Astrocyte (in vitro differentiated cells and primary cell): ENCODE measurements at places on chromosomes 5 and 9.

- peak; percentile 84 for DNase-seq
Measured at GRCh38 chr5:96031811-96032261, 70.2 kb upstream of the ELL2 start.

DNA sequence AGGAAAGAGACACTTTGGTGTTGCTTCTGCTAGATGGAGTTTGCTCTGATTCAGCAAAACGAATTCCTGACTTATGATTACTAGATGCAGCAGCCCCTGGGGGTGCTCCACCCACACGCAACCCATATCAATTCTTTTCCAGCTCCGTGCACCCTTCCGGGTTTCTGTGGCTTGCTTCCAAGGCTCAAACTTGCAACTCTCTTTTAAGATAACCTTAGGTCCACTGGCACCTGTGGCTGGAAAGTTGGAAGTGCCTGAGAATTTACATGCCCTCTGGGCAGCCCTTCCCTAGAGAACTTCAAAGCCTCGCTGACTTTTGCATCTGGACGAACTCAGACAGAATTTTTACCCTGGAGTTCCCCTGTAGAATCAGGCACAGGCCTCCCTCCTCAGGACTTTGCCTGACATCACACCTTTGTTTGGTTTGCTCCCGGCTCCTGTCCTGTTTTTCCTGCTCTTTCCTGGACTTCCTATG is 224.9 kb downstream of the SNX18 start:
- DNase-seq, result peak; percentile 75

DNA sequence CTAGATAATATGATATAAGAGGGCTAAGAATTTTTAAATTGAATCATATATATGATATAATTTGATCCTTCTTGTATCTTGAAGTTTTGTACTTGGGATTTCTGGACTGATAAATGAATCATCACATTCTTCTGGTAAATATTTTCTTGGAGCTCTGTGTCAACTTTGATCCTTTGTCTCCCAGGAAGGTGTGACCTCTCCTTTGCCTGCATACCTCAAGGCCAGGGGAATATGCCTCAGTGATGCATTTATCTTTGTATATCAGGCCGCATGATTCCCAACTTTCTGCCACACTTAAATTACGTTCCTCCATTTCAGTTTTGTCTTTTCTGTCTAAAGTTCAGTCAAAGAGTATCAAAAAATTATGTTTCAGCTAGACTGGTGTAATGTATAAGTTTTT is 101.2 kb downstream of the NLN start:
- peak; percentile 39 for DNase-seq

GRCh38 chr5:31935496-31936369 is 238.4 kb downstream of the GOLPH3 start:
- DNase-seq, result no peak

- no peak for DNase-seq
Measured at GRCh38 chr9:505741-506059, 291.0 kb downstream of the DOCK8 start.

GRCh38 chr5:134053840-134054338 is 49.1 kb upstream of the VDAC1 start:
- DNase-seq, result peak; percentile 72

GRCh38 chr9:125991886-125992529 is 244.8 kb downstream of the PBX3 start:
- no peak for DNase-seq

DNA sequence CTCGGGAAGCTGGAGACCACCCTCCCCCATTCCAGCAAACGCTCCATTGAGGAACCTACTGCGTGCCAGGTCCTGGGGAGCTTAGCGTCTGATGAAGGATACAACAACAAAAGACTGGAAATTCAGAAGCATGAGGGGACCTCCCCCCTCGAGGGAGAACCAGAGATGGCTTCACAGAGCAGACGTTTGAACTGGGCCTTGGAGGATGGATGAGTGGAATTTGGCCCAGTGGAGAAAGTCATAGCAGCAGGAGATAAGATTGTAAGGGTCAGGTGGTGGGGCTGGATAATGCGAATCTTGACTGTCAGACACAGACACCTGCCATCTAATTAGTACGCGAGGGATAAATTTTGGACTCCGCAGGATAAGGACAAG is 1.2 kb upstream of the SLC25A51 start:
- DNase-seq, result no peak

GRCh38 chr9:75830303-75830702 is 60.2 kb upstream of the PCSK5 start:
- DNase-seq, result no peak

- no peak for DNase-seq
Measured at GRCh38 chr5:74992791-74993190, 59.6 kb downstream of the GCNT4 start.

- DNase-seq, result no peak
Measured at GRCh38 chr5:75319638-75320037, 17.4 kb upstream of the HMGCR start.

DNA sequence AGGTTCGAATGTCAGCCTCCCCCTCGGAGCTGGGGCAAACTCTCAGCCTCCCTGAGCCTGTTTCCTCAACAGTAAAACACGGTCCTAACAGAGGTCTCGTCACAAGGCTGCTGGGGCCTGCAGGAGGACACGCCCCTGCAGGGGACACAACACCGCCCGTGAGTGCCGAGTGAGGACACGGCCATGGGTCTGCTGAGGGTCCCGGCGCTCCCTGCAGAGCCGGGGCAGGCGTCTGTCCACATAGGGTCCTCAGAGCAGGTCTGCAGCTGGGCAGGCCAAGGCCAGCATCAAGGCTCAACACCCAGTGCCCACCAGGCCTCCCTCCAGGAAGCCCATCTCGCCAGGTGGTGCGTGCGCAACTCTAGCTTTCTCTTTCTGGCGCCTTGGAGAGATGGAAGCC is 125.2 kb downstream of the VAV2 start:
- DNase-seq, result no peak

DNA sequence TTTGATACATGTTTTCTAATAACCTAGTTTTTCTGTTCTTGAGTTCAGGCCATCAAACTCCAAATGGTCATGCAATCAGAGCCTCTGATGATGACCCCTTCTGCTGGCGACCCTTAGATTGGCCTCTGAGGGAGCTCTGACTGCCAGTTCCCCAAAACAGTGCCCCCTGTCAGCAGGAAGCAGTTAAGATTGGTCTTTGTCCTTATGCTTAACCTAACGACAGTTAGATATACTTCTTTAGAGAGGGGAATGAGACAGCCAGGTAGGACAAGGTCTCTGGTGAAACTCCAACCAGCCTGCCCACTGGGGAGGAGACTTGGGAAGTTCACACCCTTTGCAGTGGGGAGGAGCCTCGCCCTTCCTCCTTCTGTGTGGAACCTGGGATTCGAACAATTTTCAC is 390.4 kb upstream of the KIF2A start:
- DNase-seq, result no peak

DNA sequence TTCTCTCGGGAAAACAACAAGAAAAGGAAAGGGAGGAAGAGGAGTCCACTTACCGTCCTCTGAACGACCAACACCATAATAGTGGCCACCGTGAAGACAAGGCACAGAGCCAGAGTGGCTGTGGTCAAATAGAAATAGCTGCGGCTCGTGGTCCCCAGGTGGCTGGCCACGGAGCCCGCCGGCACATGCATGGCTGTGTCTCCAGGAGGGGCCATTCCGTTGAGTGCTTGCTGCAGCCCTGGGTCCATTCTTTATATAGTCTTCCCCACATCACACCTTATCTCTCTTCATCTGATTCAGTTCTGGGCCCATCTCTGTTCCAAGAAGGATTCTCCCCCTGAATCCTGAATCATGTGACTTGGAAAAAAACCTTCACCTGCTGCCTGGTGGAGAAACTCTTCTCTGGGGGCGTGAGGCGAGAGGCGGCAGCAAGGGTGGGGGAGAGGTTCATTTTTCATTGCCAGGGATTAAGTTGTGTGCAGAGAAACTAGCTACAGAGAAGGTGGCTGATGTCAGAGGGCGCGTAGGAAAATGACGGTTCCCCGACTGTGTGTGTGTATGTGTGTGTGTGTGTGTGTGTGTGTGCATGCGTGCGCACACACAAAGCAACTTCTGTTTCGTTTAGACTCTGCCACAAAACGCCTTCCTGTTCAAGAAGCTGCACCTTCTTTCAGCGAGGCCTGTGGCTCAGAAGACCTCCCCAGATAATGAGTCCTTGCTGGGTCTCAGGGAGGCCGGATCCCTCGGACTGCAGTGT is at the start of gene TNFSF8:
Gene TNFSF8 (minus strand): TSS at position 536 of the 757 bp plus-strand sequence. CDS start 288 bp downstream, at position 248.
- no peak for DNase-seq

- DNase-seq, result no peak
Measured at GRCh38 chr9:84054341-84055010, 73.9 kb downstream of the RMI1 start.

DNA sequence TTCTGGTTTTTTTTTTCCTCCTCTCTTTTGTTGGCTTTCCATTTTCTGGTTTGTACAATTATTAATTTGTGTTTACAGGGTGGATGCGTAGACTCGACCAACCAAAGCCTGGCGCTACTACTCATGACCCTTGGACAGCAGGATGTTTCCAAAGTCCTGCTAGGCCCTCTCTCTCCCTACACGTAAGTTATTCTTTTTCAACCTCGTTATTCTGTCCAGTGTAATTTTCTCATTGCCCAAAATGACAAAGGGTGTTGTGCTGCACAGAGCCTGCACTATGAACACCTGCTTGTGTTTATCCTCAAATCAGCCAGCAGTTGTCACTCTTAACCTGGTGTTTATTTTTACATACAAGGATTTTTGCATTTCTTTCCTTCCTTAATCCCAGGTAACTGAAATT is 56.6 kb downstream of the RCL1 start:
- no peak for DNase-seq

DNA sequence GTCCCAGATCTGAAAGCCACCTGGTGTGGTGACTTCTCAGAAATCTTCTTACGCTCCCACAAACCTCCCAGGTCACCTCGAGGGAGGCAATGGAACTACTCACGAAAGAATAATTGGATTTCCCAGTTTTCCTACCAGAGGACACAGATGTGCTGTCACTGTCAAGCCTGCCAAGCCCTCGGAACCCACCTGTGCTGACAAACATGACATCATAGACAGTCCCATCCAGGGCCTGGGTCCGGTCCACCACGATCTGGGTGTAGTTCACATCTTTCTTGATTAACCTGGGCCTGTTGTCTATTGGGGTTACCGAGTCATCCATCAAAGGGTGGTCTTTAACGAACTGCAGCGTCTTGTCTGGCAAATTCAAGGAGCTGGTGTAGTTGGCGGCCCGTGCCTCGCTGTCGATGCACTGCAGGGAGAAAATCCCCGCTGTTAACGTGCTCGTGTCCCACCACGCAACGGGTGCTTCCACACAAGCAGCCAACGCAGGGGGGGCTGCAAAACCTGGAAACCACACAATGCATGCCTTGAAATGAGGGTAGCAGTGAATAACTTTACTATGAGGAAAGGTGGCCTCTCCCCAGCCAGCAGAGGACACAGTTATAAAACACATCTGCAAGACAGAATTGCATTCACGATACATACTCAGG is 69.0 kb downstream of the SECISBP2 start:
- DNase-seq, result no peak

GRCh38 chr5:111124793-111125192 is 32.6 kb downstream of the WDR36 start:
- no peak for DNase-seq

- DNase-seq, result no peak
Measured at GRCh38 chr5:13278148-13278547, 666.3 kb downstream of the DNAH5 start.

GRCh38 chr5:113330533-113331208 is 104.1 kb downstream of the TSSK1B start:
- peak; percentile 30 for DNase-seq

DNA sequence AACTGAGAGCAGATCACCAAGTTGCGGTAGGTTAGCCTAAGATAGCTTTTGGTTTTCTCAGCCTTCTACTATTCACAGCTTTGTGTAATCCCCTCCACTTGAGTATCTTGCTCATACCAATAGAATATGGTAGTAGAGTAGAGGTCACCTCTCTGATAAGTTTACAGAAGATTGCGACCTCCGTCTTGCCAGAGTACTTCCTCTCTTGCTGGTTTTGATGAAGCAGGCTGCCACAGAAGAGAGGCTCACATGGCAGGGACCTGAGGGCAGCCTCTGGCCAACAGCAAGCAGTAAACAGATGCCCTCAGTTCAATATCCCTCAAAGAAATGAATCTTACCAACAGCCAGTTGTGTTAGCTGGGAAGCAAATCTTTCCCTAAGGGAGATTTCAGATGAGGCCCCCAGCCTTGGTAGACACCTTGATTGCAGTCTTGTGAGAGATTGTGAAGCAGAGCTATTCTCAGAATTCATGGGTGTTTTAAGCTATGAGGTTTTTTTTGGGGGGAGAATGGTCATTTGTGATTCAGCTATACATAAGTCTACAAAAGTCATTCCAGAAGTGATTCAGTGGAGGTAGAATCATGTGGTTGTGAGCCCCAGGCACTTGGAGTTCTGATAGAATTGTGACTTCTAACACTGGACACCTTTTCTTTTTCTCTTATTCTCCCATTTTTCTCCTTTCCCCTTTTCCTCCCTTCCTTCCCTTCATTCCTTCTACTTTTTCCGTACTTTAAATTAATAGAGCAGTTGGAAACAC is 22.7 kb upstream of the CDKN2B start:
- no peak for DNase-seq

DNA sequence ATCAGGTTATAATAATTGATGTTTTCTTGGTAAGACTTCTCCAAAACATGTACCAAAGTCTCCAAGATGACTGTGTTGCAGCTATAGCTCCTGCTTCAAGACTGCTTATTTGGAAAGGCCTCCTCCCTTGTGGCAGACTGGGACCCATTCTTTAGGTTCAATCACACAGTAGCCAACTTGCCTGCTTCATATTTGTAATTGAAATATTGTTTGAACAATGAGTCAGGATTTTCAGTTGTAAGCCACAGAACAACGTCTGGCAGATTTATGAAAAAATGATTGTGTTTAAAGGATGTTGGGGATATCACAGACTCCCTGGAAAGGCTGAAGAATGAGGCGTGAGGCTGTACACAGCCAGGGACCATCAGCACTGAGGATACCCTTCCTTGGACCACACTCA is 458.9 kb downstream of the MED10 start:
- no peak for DNase-seq

DNA sequence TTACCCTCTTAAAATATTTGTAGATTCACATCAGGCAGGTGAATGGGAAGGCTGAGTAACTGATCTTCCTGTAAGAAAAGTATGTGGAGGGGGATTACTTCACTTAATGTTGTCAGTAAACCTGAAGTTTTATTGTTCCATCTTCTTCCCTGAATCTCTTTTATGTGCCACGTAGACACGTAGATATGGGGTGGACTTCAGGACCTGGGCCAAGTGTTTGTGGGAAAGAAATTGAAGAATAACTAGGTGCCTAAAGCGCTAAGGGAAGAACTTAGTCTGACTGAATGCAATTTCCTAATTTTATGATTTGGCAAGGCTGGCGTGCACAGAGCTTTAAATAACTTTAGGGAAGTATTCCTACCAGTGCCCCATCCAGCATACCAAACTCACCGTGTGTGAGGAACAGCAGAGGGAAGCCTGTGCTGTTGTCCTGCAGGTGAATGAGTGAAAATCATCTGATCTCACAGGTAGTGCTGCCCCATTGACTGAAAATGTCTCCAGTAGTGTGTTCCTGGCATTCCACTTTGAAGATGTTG is 323.4 kb downstream of the KDM4C start:
- no peak for DNase-seq

DNA sequence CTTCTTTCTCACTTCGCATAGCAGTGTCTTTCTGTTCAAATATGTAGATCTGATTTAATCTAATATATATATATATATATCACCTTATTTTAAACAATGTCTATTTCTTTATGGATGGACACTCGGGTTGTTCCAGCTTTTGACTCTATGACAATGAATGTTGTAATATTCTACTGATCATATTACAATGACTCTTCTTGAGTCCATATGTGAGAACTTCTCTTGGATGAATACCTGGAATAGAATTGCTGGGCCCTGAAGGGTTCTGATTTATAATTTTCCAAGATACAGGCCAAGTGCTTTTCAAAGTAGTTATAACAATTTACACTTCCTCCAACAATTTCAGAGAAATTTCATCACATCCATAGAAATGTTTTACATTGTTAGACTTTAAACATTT is 28.8 kb downstream of the NTRK2 start:
- DNase-seq, result no peak
